ENCODE measurements at places on chromosomes 3 and 15. TPM values are rescaled to one million over a fixed set of nuclear protein-coding genes. Genes with fewer than 3 reads are reported as not detected.

GRCh38 chr15:88864861-88865497 lies 30.4 kb downstream of the HAPLN3 start:
- no peak for DNase-seq

The KCNH8 gene
- polyA plus RNA-seq = 12.7 TPM

DNA sequence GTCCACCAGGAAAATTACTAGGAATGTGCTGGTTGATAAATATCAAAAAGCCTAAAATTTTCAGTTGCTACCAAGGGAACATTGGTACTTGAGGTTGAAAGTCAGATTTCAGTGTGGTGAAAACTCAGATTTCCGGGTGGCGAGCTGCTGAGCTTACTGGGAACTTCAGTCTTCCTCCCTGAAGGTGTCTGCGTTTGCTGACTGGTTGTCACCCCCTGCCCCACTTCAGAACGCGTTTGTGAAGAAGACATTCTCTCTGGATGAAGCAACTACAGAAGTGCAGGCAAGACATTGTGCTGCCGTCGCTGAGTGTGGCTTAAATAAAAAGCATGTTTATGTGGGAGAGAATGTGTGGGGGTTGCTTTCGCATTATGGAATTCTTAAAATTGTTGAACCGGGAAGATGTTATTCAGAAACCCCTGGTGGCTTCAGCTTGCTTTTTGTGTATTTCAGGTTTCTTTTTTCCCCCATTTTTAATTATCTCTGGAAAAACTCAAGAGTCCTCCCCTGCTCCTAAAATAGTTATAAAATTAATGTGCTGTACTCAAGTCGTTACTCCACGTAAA lies 7.1 kb downstream of the FAM81A start:
- no peak for DNase-seq

- DNase-seq = no peak
These were observed 41.6 kb upstream of the MRPS22 start for GRCh38 chr3:139302084-139302800.

All from B cell (primary cell).